Hematopoietic multipotent progenitor cell treated with erythropoietin and hydrocortisone succinate and interleukin-3 and kit ligand, for 8 days (in vitro differentiated cells): ENCODE measurements at places on chromosomes 3 and 15.
A peak's percentile ranks its signal among the peaks of the same experiment; 100 is the strongest.

GRCh38 chr15:67080900-67081431 lies 15.6 kb downstream of the SMAD3 start:
- DNase-seq: peak; percentile 83

- no peak for DNase-seq
These were observed 257.5 kb upstream of the LRTM1 start for GRCh38 chr3:55185380-55185779.

GRCh38 chr3:129365296-129366136 lies 62.9 kb downstream of the EFCAB12 start:
- no peak for DNase-seq

GRCh38 chr3:170600005-170600624 lies 14.2 kb upstream of the SLC7A14 start:
- DNase-seq: no peak

- DNase-seq: no peak
These were observed 43.8 kb downstream of the GAP43 start for GRCh38 chr3:115666920-115667737.

DNA sequence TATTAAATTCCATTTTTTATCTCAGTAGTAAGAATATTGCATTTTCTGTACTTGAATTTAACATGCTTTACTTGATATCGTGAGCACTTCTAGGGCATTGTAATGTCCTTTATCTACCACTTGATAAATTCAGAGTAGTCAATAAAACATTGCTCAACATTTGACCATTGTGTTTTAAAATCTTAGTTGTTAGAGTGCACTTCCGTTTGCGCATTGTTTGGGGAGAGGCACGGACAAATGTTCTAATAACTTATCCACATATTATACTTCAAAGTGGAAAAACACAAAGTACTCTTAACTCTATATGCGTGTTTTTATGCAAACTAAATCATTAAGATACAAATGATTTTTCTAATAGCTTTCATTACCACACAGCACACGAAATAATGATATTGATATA lies 419 bp downstream of the FAM227B start:
- peak; percentile 54 for DNase-seq

- peak; percentile 28 for DNase-seq
These were observed 1.2 kb downstream of the SHISA5 start for GRCh38 chr3:48502728-48503168.

- no peak for DNase-seq
These were observed 592.8 kb downstream of the FOXP1 start for GRCh38 chr3:70990723-70991122.

- no peak for DNase-seq
These were observed 36.8 kb downstream of the MTMR10 start for GRCh38 chr15:30954674-30955073.

- DNase-seq: no peak
These were observed 95.5 kb downstream of the CBLB start for GRCh38 chr3:105773291-105773690.

GRCh38 chr15:98076021-98076816 lies 115.7 kb downstream of the ARRDC4 start:
- DNase-seq: peak; percentile 46

- DNase-seq: no peak
These were observed 125.9 kb downstream of the ATP10A start for GRCh38 chr15:25737218-25737643.

DNA sequence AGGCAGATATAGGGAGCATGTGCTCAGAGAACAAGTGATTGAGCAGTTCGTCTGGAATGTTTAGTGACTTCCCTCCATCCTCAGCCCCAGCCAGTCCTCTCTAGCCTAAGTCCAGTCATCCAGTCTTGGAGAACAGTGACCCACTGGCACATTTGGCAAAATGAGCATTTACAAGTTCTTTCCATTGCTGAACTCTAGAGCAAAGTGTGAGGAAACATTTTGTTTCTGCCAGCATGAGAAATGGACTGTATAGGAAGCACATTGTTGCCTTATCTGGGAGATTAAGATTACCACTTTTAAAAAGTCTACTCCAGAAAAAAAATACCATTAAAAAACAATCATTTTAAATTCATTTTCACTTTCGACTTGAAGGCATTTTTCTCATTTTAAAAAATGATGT lies 353.6 kb downstream of the SHQ1 start:
- peak; percentile 27 for DNase-seq

DNA sequence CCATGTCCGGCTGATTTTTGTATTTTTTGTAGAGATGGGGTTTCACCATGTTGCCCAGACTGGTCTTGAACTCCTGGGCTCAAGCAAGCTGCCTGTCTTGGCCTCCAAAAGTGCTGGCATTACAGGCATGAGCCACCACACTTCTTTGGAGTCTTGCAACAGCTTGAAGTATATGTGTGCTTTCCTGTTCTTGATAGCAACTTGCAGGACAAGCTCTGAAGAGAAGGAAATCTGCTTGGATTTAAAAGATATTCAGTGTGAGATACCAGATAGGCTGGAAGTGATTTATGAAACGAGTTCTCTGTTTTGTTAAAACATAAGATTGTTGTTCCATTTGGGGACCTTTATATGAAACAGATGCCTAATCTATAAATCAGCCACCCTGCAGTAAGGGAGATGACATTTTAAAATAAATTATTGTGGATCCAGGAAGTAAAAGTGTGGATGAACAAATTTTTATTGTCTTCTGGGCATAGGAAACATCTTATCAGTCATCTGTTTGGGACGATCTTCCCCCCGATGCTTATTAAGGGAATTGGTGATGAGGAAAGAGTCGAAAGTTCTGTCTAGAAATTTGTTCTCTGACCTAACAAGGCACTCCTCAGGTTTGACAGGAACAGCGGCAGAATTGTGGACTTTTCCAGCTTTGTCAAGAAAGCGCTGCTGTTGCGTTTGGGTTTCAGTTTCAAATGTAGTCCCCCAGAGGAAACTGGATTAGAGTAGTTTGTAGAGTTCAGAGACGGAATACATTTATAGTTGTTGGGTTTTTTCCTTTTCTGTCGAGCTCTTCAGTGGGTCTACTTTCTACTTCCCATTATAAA lies 53.7 kb upstream of the MAGI1 start:
- no peak for DNase-seq

DNA sequence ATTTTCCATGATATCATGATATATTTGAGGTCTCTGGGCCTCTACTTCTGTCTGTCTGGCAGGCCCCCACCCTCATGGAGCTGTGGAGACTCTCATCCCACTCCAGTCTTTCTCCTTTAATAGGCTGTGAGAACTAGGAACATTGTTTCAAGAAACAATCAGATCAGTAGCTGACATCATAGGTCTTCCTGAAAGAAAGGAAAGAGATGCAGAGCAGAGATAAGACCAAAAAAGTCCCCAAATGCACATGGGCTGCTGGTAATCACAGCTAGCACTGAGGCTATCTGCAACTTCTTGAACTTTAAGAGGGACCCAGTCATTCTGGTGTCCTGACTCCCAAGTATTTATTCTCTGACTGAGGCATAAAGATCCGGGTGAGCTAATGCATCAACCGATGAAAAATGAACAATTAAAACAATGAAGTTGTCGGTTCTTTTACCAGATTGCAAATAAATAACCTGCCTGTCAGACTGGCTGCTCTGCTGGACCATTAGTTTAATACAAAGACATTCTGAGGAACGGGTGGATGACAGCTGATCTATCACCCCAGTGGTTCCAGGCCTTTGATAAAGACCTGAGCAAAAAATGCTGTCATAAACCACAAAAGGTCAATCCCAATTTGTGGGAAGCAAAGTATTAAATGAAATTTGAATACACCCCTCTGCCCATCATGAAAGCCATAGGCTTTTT lies 780.8 kb upstream of the GOLIM4 start:
- no peak for DNase-seq

DNA sequence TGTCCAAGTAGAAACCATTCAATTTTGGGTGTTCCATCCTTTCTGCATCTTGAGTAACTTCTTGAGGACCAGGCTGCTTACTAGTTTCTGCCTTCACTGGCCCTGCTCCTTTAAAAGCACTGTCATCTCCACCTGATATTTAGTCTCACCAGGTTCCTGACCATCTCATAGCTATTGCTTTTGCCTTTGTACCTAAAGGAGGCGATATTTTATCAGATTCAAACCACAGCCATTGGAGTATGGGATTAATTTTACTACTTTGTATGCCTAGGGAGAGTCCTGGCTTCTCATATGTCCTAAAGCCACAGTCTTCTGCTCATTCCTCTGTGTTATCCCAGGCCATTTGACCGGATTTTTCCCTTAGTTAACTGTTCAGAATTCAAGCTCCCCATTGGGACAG lies 51.8 kb upstream of the RFX7 start:
- no peak for DNase-seq

DNA sequence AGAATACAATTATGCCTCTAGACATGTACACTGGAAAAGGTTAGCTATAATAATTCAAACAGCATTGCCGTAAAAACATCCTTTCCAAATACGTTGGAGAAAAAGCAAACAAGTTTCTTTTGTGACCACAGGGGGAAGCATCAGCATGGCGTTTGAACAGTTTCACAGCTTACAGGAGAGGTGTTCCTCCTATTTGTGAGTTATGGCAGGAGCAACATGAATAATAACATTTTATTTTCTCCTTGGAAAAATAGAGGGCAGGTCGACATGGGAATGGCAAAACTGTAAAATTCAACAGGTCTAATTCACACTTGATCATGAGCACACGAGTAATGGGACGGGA lies 39.7 kb upstream of the GADL1 start:
- DNase-seq: no peak

DNA sequence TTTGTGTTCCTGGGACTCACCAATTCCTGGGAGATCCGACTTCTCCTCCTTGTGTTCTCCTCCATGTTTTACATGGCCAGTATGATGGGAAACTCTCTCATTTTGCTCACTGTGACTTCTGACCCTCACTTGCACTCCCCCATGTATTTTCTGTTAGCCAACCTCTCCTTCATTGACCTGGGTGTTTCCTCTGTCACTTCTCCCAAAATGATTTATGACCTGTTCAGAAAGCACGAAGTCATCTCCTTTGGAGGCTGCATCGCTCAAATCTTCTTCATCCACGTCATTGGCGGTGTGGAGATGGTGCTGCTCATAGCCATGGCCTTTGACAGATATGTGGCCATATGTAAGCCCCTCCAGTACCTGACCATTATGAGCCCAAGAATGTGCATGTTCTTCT lies 16.8 kb downstream of the OR4F15 start:
- no peak for DNase-seq

DNA sequence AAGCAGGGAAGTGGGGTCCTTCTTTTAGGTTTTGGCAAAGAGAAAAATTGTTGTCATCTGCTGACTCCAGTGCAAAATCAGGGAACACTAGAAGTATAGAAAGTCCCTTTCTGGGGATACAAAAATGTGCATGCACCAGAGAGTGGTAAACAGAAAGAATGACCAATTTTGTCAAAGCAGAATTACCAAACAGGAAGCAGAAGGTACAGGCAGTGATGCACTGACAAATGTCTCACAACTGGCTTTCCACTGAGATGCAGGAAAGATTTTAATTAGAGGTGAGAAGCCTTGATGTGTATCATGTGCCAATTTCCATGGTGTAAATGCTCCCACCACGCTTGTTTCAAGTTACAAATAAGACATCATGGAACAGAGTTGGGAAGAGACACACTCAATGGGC lies 66.0 kb downstream of the TRIM69 start:
- DNase-seq: no peak

GRCh38 chr3:99669879-99670555 lies 31.6 kb downstream of the COL8A1 start:
- DNase-seq: no peak

- DNase-seq: no peak
These were observed 14.7 kb downstream of the UQCC5 start for GRCh38 chr3:52551118-52551517.
